ENCODE measurements at places on chromosomes 4 and X.
A peak's percentile ranks its signal among the peaks of the same experiment; 100 is the strongest.

- peak; percentile 35 for DNase-seq
Measured at GRCh38 chrX:107454302-107454701, 4.8 kb downstream of the FRMPD3 start.

DNA sequence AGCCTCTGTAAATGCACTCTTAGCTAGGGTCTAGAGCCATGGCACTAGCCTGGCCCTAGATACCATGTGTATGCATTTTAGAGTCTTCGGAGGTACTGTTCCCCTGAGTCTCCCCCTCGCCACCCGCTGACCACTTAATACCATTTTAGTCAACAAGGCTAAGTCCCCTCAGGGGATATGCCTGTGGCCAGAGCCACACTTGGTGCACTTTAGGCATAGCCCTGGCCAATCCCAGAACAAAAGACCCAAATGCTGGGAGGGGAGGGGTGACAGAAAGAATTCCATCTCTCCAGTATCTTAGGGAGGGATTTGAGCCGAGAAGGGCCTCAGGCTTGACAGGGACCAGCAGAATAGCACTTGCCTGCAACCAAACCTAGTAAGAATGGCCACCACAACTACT lies 28.6 kb upstream of the BCORL1 start:
- DNase-seq = no peak

GRCh38 chr4:20403290-20403689 lies 151.6 kb downstream of the SLIT2 start:
- no peak for DNase-seq

DNA sequence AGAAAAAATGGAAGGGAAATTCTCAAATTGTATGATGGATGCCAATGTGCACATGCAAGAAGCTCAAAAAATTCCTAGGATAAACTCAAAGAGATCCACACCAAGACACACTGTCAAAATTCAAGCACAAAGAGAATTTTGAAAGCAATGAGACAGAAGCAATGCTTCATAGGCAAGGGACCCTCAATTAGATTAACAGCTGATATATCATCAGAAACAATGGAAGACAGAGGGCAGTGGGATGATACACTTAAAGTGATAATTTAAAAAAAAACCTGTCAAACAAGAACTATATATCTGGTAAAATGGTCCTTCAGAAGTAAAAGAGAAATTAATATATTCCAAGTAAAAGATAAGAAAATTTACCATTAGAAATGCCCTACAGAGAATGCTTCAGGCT lies 306.3 kb upstream of the PCDH7 start:
- DNase-seq = no peak

Measured in stimulated activated naive CD8-positive, alpha-beta T cell treated with anti-CD3 and anti-CD28 coated beads, Interleukin-15, Interleukin-2, amounts not matched to agents 100 U/mL and 50 U/mL, for 24 hours (primary cell).